Large intestine (tissue), 12 donors: ENCODE measurements at places on chromosomes 7 and 10.

DNA sequence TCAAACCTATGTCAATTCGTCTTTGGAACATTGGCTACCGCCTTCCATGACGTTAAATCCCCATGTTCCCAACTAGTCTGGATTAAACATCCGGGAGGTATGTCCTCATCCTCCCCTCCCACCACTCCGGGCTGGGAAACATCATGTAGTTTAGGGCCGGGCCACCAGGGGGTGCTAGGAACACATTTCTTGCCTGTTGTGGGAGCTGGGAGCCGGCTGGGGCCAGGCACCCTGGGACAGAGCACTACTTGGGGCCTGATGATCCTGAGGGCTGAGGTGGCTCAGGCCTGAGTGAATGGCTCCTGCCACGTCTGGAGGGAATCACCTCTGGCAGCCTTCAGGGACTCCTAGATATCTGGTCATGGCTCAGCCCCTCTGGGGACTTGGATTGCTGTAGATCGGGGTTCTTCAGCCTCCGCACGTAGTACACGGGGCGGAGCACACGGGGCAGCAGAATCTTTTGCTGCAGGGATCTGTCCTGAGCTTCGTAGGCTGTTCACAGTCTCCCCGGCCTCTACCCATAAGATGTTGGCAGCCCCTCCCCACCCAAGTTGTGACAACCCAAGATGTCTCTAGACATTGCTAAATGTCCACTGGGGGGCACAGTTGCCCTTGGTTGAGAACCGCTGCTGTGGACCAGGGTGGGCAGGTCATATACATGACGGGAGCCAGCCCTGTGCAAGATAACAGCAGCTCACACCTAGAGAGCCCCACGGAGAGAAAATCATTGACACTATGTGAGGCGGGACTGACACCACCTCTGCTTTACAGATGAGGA, 141.2 kb upstream of the ZNF716 start:
- no peak for DNase-seq

- DNase-seq: no peak
These were observed 34.5 kb downstream of the MTPN start for GRCh38 chr7:135942614-135943013.

GRCh38 chr7:98869597-98870120, at the start of gene TMEM130:
Gene TMEM130, minus strand, starts transcription at chr7:98870014. Its CDS starts 153 bp downstream, at chr7:98869861.
- no peak for DNase-seq

- DNase-seq: no peak
These were observed 1.8 kb downstream of the LUC7L2 start for GRCh38 chr7:139361523-139361922.

GRCh38 chr7:100476101-100476780, 2.8 kb downstream of the TSC22D4 start:
- DNase-seq: no peak

DNA sequence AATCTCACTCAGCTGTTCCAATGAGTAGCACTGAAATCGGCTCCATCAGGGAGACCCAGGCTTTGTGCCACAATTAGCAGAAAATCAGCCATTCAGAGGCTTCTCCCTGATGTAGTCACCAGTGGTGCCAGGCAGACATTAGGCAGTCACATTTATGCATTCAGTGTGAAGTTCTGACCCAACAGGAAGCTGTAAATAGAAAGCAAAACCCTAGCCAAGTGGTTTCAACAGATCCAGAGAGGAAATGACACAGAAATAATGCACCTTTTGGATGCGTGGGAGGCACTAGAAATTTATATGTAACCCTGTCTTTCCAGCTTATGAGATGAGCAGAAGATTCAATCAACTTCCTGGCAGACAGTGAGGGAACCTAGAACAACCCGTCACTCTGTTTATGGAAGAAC, 186.4 kb downstream of the PDE1C start:
- no peak for DNase-seq

- no peak for DNase-seq
These were observed 17.7 kb downstream of the WDR91 start for GRCh38 chr7:135193615-135194081.

- DNase-seq: no peak
These were observed 1.7 kb downstream of the CACNA2D1 start for GRCh38 chr7:82441669-82442478.

DNA sequence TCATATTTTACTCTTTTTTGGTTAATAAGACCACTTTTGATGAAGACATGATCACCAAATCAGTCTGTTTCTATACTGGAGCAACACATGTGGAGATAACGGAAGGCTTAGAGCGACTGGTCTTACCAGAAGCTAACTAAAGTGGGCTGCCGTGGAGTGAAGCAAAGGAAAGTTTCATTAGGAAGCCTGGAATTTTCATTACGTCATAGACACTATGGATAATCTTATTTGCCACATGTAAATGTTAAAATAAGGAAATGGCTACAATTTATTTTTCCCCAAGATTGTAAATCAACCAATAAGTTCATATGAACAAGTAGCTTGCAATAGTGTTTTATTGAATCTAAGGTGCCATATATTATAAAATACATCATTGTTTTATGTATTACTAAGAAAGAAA, 185.4 kb downstream of the PHTF2 start:
- no peak for DNase-seq

- DNase-seq: no peak
These were observed 14.9 kb upstream of the GIMAP8 start for GRCh38 chr7:150435390-150436073.

DNA sequence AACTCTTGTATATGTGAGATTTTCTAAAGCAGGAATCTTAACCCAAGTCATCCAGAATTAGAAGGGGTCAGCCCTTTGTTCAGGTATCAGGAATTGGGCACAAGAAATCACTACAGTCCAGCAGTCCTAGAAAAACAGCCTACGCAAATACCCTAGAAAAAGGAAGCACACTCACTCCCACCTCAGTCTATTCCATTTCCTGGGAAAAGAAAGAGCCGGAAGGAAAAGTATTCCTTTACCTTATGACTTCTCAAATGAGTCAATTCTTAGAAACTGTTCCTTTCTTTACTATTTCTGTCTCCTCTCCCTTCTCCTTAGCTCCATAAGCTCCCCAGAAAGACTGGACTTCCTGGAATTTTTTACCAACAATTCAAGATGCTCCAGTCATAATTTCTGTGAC, 62.7 kb downstream of the DNAJC12 start:
- no peak for DNase-seq

DNA sequence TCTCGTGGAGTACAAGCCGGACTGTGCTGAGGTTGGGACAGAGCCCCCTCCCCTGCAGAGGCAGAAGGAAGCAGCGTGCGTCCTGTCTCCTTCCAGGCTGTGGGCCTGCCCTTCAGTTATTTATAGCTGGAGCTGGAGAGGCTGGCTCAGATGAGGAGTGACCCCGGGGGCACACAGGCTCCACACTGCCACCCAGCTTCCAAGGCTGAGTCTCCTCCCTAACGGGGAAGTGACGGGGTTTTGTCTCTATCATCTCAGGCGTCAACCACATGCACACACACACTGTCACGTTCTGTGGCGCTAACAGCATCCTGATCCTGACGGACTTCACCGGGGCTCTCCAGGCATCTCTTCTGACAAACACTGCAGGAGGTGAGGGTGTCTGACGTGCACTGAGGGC, 25.4 kb downstream of the AMZ1 start:
- no peak for DNase-seq

- DNase-seq: no peak
These were observed 19.0 kb upstream of the HSPB1 start for GRCh38 chr7:76283254-76284159.

DNA sequence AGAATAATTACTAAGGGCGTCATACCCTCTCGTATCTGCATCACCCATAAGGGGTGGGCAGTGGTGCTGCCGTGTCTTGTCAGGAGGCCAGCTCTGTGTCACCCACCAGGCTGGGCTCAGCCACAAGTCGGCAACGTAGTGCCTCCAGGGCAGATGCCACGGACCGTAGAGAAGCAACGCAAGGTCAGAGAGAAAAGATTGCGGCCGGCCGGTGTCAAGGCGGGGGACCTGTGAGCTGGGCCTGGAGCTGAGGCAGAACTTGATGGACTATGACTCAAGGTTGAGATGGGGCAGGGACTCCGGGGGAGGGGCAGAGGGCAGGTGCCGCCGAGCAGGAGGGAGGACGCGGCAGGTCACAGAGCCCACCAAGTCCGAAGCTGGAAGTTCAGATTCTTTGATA, 29.5 kb downstream of the FOXK1 start:
- DNase-seq: no peak
